Testis (tissue), 5 donors: ENCODE measurements at places on chromosomes 7 and 10. TPM values are rescaled to one million over a fixed set of nuclear protein-coding genes. Genes with fewer than 3 reads are reported as not detected.

- no peak overlapping the region for H3K27ac ChIP-seq
- H3K4me3 ChIP-seq = no peak overlapping the region
- no peaks in the 10 kb centered on the region for H3K27me3 ChIP-seq
- no peaks in the 10 kb centered on the region for H3K4me1 ChIP-seq
- no peak for DNase-seq
These were observed 2.1 kb upstream of the AGR3 start for GRCh38 chr7:16883918-16884317.

- peak; percentile 60 for DNase-seq
- H3K27me3 ChIP-seq = no peaks in the 10 kb centered on the region
- H3K36me3 ChIP-seq = no peaks in the 10 kb centered on the region
- no peak overlapping the region for H3K4me3 ChIP-seq
- no peak overlapping the region for H3K27ac ChIP-seq
These were observed 72.7 kb downstream of the ELFN1 start for GRCh38 chr7:1742555-1743303.

DNA sequence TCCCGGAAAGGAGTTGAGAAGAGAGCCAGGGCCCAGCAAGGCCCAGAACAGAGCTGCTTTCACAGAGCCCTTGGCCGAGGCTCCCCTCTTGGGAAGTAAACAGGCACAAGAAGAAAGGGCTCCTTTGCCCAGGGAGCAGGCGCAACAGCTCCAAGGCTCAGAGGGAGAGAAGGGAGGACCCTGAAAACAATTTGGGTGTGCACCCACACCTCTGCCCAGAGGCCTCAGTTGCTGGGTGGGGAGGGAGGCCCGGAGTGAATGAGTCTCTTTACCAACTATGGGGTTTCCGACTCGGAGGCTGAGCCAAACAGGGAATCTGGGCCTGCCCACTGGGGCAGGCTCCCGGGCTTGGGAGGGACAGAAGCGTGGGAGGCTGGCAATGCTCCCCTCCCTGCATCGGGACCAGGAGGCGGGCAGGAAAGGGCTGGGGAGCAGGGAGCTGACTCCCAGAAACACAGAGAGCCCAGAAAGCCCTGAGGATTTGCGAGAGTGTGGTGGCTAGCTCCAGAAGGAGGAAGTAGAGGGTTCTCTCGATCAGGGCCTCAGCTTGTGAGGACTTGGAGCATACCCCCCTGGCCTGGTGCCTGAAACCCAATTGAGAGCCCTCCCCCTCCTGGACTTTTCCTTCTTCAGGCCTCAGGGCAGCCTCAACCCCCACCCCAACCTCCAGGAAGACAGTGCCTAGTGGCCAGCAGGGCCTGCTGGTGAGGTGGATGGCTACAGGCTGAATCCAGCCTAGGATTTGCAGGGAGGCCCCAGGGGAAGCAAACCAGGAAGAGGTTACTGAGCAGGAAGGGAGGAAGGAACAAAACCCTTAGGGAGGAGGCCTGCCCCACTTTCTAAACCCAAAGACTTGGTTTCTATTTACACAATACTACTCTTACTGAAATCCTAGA lies 6.2 kb downstream of the C10orf105 start:
- peak; percentile 80 for DNase-seq
- peak overlapping the region; percentile 74 for H3K27ac ChIP-seq
- peaks cover 38% of the 10 kb centered on the region for H3K4me1 ChIP-seq
- H3K27me3 ChIP-seq = no peaks in the 10 kb centered on the region

DNA sequence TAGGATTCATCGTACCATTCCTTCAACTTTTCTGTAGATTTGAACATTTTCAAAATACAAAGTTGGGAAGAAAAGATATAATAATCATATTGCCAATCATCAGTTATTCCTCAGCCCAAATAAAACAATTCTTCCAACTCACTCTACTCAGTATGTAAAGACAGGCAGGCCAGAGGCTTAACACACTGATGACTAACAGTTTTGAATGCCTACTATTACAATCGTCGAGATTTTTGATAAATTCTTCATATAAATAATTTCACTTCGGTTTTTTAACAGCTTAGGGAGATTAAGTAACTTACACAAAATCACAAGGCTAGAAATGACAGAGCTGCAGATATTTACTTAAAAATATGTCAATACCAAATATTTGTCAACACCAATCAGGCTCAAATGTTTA lies 17.6 kb downstream of the CYTH3 start:
- H3K27ac ChIP-seq = no peak overlapping the region
- H3K4me1 ChIP-seq = peaks cover 9% of the 10 kb centered on the region
- H3K36me3 ChIP-seq = no peaks in the 10 kb centered on the region
- no peak for DNase-seq
- H3K4me3 ChIP-seq = no peak overlapping the region

- no peaks in the 10 kb centered on the region for H3K36me3 ChIP-seq
- DNase-seq = no peak
These were observed 47.4 kb upstream of the LRRN3 start for GRCh38 chr7:111043561-111043960.

GRCh38 chr10:5556576-5556975 lies 31.8 kb downstream of the CALML3 start:
- H3K4me1 ChIP-seq = peaks cover 31% of the 10 kb centered on the region
- no peaks in the 10 kb centered on the region for H3K27me3 ChIP-seq
- no peak overlapping the region for H3K27ac ChIP-seq
- DNase-seq = no peak

- H3K4me1 ChIP-seq = no peaks in the 10 kb centered on the region
- peak; percentile 60 for DNase-seq
- H3K4me3 ChIP-seq = no peak overlapping the region
- no peaks in the 10 kb centered on the region for H3K27me3 ChIP-seq
- H3K36me3 ChIP-seq = no peaks in the 10 kb centered on the region
- no peak overlapping the region for H3K27ac ChIP-seq
These were observed 134.3 kb downstream of the PRKCQ start for GRCh38 chr10:6445671-6446316.

- no peaks in the 10 kb centered on the region for H3K27me3 ChIP-seq
- H3K4me1 ChIP-seq = no peaks in the 10 kb centered on the region
- no peak overlapping the region for H3K4me3 ChIP-seq
- no peaks in the 10 kb centered on the region for H3K36me3 ChIP-seq
- DNase-seq = no peak
These were observed 13.2 kb upstream of the CREB3L2 start for GRCh38 chr7:138015096-138015495.

DNA sequence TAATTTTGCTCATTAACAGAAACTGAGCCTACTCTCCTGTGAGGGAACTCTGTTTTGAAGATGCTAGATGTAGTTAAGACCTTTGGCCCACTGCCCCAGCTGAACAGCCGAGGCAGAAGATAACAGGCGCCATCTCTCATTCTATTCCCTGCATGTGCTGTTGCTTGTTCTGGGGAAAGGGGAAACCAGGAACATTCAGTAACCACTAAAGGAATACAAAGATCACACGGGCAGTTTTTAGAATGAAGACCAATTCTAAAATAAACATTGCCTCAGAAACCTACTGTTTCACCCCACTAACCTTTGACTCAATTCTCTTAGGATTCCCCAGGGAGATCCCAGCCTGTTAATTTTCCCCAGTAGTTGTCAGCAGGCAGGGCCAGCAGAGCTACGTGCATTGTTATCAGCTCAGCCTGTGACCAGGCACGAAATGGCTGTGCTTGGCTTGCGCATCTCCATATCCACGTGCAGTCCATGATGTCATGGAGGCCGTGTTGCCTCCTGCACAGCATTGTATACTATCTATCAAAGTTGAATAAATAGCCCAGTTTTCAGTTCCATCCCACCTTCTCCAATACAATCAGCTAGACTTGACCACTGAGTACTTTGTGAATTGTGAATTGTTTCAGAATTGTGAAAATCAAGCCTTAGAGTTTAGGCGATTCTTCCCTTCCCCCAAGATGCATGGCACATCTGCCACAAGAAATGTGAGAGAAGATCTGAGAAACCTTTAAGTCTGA lies 36.0 kb downstream of the ANK3 start:
- DNase-seq = peak; percentile 23
- no peak overlapping the region for H3K27ac ChIP-seq
- no peaks in the 10 kb centered on the region for H3K4me1 ChIP-seq
- H3K36me3 ChIP-seq = no peaks in the 10 kb centered on the region

DNA sequence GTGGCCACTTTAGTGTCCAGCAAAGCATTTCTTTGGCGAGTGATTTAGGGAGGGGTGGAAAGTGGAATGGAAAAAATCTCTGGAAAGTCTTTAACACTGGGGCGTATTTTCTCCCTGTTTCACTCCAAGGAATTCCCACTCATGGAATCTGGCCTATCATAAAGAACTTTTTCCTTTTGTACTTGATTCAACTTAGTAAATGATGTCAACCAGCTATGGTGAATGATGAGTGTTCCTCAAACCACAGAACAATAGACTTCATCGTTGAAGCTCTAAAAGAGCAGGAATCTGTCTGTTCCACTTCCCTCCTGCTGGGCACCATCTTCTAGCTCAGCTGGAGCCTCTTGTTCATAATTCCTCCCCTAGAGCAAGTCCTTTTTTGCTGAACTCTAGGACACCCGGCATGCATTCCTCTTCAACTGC lies 66.5 kb downstream of the EPDR1 start:
- H3K4me1 ChIP-seq = peaks cover 10% of the 10 kb centered on the region
- peak overlapping the region; percentile 55 for H3K27ac ChIP-seq
- H3K36me3 ChIP-seq = no peaks in the 10 kb centered on the region
- DNase-seq = no peak
- no peaks in the 10 kb centered on the region for H3K27me3 ChIP-seq
- no peak overlapping the region for H3K4me3 ChIP-seq

- DNase-seq = no peak
- H3K4me3 ChIP-seq = no peak overlapping the region
These were observed 724.0 kb downstream of the GRID1 start for GRCh38 chr10:85642421-85643170.

- H3K4me1 ChIP-seq = no peaks in the 10 kb centered on the region
- no peaks in the 10 kb centered on the region for H3K36me3 ChIP-seq
- no peak overlapping the region for H3K4me3 ChIP-seq
- H3K27me3 ChIP-seq = no peaks in the 10 kb centered on the region
These were observed 255.6 kb upstream of the HABP2 start for GRCh38 chr10:113297226-113297625.

GRCh38 chr10:73117976-73118743 lies 7.9 kb downstream of the NUDT13 start:
- H3K27ac ChIP-seq = no peak overlapping the region
- no peaks in the 10 kb centered on the region for H3K27me3 ChIP-seq
- H3K4me3 ChIP-seq = no peak overlapping the region
- no peak for DNase-seq

DNA sequence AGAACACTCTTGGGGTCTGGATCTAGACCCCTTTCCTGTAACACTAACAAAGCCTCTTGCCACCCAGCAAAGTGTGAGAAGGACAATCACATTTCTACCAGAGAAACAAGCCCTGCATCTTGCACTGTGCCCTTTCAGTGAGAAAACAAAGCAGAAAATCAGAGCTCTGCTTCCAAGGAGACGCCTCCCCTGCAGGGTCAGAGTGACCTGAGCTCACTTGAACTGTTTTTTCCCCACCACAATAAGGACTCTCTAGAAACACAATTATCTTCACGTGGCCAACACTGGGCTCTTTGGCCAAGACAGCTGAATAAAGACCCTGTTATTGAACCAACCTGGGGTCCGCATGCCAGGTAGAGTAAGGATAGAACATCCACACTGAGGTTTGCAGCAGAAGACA lies 30.1 kb upstream of the PRLHR start:
- no peaks in the 10 kb centered on the region for H3K36me3 ChIP-seq
- no peak overlapping the region for H3K4me3 ChIP-seq
- H3K27ac ChIP-seq = no peak overlapping the region
- H3K4me1 ChIP-seq = no peaks in the 10 kb centered on the region
- H3K27me3 ChIP-seq = no peaks in the 10 kb centered on the region

DNA sequence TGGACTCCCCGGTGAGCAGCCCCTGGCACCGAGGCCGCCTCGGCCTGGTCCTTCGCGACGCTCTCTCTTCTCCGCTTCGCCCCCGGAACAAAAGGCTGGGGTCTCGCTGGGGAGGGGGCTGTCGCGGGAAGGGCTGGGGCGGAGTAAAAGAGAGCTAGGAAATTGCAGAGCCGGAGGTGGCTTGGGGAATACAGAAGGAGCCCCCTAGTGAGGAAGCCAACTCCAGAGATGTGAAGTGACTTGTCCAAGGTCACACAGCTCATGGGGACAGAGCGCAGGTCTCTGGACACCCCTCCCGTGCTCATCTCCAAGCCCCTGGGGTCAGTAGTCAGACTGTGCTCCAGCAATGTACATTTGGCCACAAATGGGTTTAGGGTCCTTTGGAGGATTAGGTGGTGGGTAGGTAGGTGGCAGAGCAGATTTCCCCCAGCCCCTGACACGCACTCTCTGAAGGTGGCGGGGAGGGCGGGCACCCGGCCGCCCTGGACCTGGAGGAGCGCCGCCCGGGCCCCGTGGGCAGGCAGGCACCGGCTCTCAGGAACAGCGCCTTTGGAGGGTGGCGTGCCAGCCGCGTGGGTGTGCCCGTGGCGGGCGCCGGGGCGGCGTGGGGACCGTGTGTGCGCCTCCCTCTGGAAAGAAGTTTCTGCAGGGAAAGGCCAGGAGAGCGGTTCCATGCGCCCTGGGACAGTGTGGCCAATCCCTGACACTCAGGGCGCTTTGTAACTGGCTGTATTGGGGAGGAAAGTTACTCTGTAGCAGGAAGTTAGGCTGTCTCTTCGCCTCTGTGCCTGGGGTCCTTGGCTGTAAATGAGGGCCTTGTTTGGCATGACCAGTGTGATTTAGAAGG lies 910 bp downstream of the WIPF3 start:
- H3K27ac ChIP-seq = peak overlapping the region; percentile 94
- no peaks in the 10 kb centered on the region for H3K27me3 ChIP-seq
- no peaks in the 10 kb centered on the region for H3K36me3 ChIP-seq
- peak overlapping the region; percentile 72 for H3K4me3 ChIP-seq
- H3K4me1 ChIP-seq = peaks cover 16% of the 10 kb centered on the region
- peak; percentile 86 for DNase-seq

GRCh38 chr10:6364893-6365292 lies 162.2 kb downstream of the PFKFB3 start:
- no peak overlapping the region for H3K27ac ChIP-seq
- no peaks in the 10 kb centered on the region for H3K36me3 ChIP-seq
- H3K4me3 ChIP-seq = no peak overlapping the region
- DNase-seq = no peak
- H3K4me1 ChIP-seq = no peaks in the 10 kb centered on the region

- H3K36me3 ChIP-seq = no peaks in the 10 kb centered on the region
- H3K27me3 ChIP-seq = no peaks in the 10 kb centered on the region
- no peak overlapping the region for H3K4me3 ChIP-seq
- no peaks in the 10 kb centered on the region for H3K4me1 ChIP-seq
- no peak for DNase-seq
- H3K27ac ChIP-seq = no peak overlapping the region
These were observed 24.2 kb downstream of the NCOA4 start for GRCh38 chr10:46006219-46006618.

- H3K4me1 ChIP-seq = peaks cover 6% of the 10 kb centered on the region
- peak within 1 kb of the TSS; percentile 79 for H3K4me3 ChIP-seq
- no peaks in the 10 kb centered on the region for H3K36me3 ChIP-seq
- no peaks in the 10 kb centered on the region for H3K27me3 ChIP-seq
- H3K27ac ChIP-seq = peak within 1 kb of the TSS; percentile 96
These were observed at the start of gene ENKUR for GRCh38 chr10:25015828-25016375. Gene ENKUR (minus strand): TSS chr10:25016158. CDS start chr10:25015936, 222 bp downstream.

- H3K4me1 ChIP-seq = peaks cover 17% of the 10 kb centered on the region
- no peak overlapping the region for H3K27ac ChIP-seq
- DNase-seq = no peak
- H3K4me3 ChIP-seq = no peak overlapping the region
- no peaks in the 10 kb centered on the region for H3K36me3 ChIP-seq
These were observed 4.6 kb downstream of the LANCL2 start for GRCh38 chr7:55369427-55370400.

Gene CLRN3
- not detected for total RNA-seq

Gene OR2A7
- 0.63 TPM for total RNA-seq

Gene LBX1
- 0.12 TPM for total RNA-seq

Gene PNLIP
- total RNA-seq = 0.74 TPM

Gene BUD31
- total RNA-seq = 123 TPM

Gene DNAJC12
- 22.5 TPM for total RNA-seq
